ENCODE measurements at places on chromosomes 2 and 18.

GRCh38 chr2:224416656-224417360, 14.9 kb upstream of the FAM124B start:
- DNase-seq = no peak

DNA sequence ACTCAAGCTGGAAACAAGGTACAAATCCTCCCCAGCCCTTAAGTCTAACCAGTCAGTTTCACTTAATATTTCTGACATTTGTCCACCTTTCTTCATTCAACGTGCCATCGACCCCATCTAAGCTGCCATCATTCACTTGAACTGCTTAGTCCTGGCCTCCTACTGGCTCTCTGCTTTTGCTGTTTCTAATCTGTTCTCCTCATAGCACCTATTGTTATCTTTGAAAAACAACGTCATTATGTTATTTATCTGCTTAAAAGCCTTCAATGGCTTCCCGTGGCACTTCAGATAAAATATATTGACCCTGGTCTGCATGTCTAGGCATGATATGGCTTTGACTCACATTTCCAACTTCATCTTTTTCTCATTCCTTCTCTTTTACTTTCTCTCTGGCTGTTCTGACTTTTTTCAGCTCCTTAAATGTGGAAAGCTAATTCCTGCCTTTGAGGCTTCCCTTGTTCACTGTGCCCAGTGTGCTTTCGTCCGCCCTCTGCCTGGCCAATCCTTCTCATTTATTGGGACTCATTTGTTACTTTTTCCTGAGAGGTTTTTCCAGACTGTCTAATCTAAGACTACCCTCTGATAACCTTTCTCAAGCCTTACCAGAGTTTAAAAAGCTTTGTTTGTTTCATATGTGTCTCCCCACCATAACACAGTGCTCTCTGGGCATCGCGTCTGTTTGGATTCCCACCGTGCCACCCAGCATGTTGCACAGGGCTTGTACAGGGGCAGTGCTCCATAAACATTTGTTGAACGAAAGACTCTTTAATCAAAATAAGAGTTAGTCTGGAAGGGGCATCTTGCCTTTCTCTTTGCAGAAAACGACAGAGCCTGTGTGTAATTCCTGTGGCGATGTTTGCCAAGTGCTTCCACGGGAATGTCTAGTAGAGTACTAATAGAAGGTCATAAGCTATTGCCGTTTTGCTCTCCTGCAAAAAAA, 183.9 kb downstream of the FMNL2 start:
- DNase-seq = no peak

DNA sequence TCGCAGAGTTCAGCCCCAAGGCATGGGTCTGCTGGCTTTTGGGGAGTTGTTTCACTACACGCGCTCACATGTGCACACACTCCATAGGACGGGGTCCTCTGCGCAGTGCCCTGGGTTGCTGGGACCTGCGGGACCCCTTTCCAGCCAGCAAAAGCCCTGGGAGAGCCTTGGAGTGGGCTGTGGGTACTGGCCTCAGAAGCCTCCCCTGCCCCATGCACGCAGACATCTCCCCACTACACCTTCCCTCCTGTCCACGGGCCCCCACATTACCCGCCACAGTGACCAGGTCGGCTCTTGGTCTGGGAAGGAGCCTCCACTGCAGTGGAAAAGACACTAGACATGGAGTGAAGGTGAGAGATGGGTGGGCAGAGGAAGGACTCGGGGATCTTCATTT, 48.5 kb downstream of the FAM168B start:
- DNase-seq = no peak

DNA sequence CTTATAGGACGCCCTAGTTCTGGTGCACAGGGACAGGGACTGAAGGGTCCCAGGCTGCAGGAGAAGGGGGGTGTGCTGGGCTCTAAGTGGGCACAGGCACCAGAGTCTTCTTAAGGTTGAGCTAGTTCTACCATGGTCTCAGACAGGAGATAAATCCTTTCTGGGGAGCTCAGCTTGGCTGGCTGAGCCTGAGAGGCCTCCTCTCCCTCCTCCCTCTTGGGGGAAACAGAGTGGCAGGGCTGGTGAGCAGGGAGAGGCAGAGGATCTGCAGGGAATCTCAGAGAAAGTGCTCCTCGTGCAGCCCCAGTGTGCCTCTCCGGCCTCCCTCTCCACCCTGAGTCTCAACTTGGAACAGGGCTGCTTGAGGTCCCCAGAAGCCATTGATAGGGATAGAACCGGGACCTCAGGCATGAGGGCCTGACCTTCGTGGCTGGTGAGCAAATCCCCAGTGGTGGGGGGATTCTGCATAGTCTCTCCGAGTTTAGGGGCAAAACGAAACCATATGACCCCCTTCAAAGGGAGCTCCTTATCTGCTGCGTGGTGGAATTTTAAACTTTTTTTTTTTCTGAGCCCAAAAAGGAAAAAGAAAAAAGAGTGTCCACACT, 2.0 kb downstream of the GDF7 start:
- no peak for DNase-seq

GRCh38 chr2:64929333-64929732, 59.9 kb upstream of the SLC1A4 start:
- DNase-seq = no peak

DNA sequence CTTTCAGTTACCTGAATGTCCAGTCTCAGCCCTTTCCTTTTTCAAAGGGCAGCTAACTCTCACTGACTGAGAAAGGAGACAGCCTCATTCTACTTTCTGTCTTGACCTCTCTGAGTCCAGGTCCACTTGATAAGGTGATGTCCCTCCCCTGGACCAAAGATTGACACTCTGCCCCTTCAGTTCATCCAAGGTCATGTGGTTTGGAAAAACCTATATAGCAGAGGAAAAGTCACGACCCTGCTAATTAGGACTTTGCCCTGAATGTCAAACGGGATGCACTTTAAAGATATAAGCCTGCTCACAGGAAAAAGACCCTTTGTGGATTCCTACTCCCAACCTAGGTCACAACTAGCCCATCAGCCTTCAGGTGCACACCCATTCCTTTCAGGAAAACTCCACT, 208.3 kb downstream of the AGPS start:
- DNase-seq = no peak

GRCh38 chr2:10318345-10318744, 15.6 kb downstream of the HPCAL1 start:
- no peak for DNase-seq

GRCh38 chr2:3526871-3527270, 7.5 kb upstream of the ADI1 start:
- DNase-seq = no peak

DNA sequence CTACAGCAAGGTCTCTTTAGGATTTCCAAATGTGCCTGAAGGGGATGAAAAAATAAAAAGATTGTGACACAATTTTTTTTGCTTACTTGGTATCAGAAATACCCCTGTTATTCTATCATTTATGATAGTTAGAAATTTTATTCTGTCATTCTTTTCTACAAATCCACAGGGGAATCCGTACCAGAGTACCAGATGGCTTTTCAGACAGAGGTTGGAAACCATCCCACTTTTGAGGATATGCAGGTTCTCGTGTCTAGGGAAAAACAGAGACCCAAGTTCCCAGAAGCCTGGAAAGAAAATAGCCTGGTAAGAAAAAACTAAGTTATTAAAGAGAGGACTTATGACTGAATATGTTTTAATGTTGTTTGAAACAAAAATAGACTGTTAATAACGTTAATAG, 92.6 kb upstream of the FAM117B start:
- DNase-seq = no peak

DNA sequence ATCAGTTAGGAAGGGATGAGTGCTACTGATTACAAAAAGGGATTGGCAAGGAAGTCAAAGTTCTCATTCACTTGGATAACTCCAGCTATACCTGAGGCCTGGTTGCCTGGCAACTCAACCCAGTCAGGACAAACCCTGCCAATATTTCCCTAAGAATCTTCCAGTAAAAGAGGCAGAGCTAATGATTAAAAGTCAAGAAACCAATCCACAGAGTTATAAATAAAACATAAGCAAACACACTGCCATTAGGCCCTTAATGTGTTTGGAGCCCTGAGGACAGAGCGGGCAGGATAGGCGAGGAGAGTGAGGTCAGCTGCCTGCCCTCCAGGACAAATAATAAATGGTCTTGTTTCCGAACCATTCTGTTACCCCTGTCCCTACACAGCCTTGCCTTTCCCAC, 215.6 kb upstream of the NABP1 start:
- no peak for DNase-seq

DNA sequence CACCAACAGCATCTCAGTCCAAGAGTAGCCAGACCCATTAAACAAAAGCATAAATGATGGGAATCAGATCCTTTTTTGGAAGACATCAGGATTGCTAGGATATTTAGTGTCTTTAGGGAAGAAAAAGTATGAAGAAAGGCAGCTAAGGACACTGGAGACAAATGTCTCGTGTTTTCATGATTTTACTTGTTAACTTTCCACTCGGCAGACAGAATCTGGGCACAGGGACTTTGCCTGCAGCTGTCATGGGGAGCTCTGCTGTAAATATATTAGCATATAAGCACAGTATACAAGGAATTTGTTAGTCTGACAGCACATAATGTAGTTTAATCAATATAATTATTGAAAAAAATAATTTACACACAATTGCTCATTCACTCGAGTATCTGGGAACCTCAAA, 718.3 kb downstream of the NRXN1 start:
- DNase-seq = no peak

DNA sequence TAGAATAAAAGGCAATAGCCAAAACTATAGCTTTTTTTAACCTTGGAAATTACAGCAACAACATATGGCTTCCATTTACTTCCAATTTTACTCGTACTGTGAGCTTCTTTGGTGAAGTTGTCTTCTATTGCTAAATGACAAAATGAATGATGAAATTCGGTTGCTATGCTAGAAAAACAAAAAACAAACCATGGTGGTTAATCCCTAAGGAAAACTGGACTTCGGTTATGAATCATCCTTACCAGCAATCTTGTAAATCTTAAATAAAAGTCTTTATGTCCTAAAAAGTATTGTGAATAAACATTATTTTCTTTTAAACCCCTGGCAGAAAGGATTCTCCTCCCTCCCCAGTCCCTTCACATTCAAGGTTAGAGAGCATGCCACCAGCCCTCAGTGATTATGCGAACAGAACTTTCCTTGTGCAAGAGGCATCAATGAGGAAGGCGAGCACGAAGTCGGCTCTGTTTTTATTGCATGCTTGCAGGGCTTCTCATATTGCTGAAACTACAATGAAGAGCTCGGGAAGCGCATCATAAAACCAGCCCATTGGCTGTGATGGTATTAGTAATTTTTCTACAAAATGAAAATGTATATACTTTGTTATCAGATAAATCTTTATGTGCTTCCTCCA, 62.9 kb downstream of the ZNF521 start:
- DNase-seq = no peak

- DNase-seq = no peak
Observed at GRCh38 chr2:3460831-3461800, 58.2 kb downstream of the ADI1 start.

DNA sequence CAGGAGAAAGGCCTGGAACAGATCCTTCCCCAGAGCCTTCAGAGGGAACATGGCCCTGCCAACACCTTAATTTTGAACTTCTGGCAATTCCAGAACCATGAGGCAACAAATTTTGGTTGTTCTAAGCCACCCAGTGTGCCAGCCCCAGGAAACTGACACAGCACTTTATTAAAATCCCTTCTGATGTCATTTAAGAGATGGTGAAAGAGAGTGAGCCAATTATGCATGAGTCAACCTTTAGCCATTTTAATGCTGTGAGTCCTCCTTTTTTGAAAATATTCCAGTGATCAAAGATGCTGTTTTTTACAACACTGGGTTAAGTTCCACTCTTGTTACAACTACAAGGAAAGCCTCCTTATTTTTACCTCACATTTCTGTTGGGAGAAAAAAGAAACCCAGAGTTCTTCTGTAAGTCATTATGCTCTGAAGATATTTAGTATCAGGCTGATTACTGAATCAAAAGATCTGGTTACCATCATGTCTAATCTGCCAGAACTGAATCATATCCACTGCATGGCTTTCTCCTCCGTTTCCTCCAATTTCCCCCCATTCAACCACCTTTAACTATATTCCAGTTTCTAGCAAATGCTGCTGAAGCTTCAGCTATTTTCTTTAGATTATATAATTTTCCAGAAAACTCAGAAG, 235.4 kb downstream of the TXNL1 start:
- no peak for DNase-seq

DNA sequence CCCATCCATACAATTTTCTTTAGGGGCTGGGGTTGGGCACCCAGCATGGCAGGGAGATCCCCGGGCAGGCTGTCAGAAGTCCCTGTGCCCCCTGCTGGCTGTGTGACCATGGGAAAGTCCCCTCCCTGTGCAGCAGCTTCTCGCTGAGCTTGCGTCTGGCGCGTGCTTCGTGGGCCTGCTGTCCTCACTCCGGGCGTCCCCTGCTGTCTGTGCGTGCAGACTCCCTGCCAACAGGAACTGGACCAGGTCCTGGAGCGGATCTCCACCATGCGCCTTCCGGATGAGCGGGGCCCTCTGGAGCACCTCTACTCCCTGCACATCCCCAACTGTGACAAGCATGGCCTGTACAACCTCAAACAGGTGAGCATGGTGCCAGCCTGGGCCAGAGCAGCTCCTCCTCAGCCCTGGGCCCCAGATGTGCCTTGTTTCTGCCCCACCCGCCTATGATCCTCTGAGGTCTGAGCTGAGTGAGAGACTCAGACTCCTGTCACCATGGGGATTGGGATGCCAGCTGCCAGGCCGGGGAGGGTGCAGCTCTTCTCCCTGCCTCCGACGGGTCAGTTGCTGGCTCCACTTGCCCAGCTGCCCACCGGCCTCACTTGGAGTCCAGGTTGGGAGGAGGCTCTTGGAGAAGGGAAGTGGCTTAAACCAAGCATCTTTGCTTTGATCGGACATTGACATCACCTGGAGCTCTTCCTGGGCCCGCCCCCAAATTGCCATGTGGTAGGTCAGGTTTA, 28.6 kb downstream of the IGFBP2 start:
- no peak for DNase-seq

- no peak for DNase-seq
Observed at GRCh38 chr2:3160751-3161330, 216.8 kb downstream of the EIPR1 start.

- DNase-seq = no peak
Observed at GRCh38 chr2:123890148-123890547, 134.9 kb upstream of the CNTNAP5 start.

- DNase-seq = no peak
Observed at GRCh38 chr2:236887953-236888793, 197.5 kb upstream of the COPS8 start.

GRCh38 chr18:61606068-61606660, 272.9 kb downstream of the CDH20 start:
- no peak for DNase-seq

DNA sequence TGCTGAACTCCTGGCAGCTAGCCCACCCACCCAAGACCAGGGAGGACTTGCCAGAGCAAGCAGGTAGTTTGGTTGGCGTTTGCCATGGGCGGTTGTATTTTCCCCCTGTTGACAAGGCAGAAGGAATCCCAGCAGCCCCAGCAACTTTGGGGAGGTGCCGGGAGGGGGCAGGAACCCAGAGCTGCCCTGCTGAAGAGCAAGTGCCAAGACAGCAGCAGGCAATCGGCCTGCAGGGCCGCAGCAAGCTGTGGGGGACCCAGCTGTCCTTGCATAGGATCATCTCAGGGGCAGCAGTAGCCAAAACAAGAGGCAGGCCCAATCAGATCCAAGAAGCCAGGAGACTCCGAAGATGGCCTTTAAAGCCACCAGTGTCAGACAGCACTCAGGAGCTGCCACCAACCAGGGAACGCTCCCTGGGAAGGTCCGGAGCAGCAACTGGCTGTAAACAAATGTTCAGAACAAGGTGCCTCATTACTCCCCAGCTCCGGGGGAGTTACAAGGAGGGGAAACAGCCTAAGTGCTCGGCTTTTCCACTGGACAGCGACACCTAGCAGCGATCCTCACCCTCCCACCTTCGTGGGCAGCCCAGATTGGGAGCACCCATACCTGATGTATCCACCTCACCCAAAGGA, 2.1 kb downstream of the ST8SIA5 start:
- peak; percentile 14 for DNase-seq

All from caudate nucleus (tissue), 63 donors.